ENCODE measurements at places on chromosomes 3 and 15.

DNA sequence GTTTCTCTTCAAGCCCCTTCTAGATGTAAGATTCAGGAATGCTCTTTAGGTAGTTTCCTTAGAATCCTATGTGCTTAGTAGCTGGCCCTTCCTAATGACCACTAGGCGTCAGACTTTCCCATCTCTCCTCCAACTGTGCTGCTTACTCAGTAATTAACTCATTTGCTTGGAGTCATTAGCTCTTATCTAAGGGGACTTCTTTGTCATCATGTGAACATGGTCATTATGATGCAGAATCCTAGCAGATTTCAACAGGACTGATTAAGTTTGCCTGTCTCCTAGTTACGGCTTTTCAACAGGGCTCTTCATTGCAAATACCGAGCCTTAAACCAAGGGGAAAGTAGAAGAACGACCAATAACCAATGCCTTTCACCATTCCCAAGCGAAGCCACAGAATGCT lies 46.4 kb downstream of the GJD2 start:
- no peak for DNase-seq

GRCh38 chr3:183576487-183577107 lies 21.1 kb upstream of the KLHL6 start:
- no peak for DNase-seq

DNA sequence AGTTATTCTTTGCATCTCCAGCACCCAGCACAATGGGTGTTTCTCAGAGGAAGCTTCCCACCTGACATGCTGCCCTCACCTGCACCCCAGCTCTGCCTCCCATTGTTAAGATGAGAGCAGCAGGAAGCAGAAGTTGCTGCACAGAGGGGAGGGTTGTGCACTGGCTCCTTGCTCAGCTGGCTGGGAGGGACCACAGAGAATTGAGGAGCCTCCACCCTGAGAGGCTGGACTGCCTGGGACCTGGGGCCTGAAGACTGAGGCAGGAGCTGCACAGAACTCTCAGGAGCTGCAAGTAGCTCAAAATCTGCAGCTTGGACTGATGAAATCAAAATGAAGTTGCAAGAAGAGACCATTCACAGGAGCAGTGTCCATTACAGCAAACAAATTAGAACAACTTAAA lies 222.3 kb upstream of the LINGO1 start:
- DNase-seq = no peak

GRCh38 chr15:65914981-65915925 lies 46.0 kb downstream of the RAB11A start:
- DNase-seq = no peak

- no peak for DNase-seq
These were observed 2.2 kb downstream of the NR2F2 start for GRCh38 chr15:96332637-96333121.

GRCh38 chr3:167653155-167653554 lies 587 bp downstream of the WDR49 start:
- no peak for DNase-seq

DNA sequence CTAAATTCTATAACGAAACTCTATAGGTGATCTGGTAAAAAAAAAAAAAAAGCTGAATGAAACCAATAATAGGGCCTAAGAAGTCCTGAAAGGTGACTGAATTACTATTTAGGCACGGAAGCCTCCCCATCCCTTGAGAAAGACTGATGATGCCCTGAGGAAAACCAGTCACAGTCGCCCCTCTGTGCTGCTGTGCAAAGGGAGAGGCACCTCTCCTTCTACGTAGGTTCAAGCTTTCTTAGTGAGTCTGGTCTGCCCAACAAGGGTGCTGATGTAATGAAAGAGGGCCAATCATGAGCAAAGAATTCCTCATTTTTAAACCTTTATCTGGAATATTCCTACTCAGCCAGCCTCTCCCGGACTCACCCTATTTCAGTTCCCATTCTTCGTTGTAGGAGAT lies 11.9 kb downstream of the NPHP3 start:
- DNase-seq = no peak

GRCh38 chr15:57694279-57694678 lies 12.2 kb upstream of the POLR2M start:
- DNase-seq = no peak

- DNase-seq = no peak
These were observed 98.9 kb upstream of the TLE3 start for GRCh38 chr15:70196372-70197316.

GRCh38 chr3:116852803-116853202 lies 143.2 kb downstream of the TUSC7 start:
- DNase-seq = no peak

DNA sequence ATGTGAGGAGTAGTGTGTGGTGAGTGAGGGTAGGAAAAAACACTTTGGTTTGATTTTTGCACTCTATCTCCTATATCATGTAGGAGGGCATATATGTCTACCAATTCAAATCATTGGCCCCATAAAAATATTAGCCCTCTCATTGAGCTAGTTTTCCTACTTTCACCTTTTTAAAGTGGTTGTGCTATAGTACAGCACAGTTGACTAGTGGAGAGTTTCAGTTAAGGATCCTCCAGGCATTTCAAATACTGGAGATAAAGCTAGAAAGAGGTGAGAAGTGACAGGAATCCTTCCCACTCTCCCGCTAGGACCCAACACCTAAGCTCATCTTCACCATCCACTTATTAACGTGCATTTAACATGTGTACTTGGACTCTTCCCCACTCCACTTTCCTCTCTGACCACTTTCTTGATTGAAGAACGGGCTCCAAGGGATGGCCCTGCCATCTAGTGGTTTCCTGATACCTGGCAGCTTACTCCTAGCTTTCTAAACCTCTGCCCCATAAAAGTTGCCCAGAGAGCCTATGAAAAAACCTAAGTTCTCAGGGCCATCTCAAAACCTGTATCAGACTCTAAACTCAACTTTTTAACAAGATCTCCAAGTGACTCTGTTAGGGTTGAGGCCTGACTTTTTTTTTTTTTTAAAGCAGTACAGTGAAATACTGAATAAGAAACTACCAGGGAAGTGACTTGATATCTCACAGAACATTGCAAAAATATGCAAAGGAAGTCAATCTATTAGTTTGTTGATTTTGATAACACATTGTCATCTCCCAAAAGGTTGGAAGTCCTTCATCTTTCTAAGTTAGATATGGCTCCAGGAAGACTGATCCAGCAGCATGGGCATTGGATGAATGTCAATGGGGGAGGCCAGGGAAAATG lies 17.9 kb downstream of the IL12A start:
- peak; percentile 59 for DNase-seq

DNA sequence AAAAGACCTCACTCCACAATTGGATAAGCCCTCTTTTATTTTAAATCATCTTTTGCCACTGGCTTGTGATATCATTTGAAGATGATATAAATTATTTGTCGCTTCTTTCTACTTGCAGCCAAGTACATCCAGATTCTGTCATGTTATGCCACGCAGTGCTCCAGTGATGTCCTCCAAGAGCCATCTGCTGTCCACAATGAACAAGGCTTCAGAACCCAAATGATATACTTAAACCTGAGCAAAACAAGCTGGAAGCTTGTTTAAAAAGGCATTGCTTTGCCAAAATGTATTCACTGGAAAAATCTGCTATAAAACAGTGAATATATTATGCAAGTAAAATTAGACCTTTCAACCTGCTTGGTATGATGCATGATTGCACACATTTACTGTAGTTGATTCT lies 58.8 kb upstream of the ARL6 start:
- no peak for DNase-seq

DNA sequence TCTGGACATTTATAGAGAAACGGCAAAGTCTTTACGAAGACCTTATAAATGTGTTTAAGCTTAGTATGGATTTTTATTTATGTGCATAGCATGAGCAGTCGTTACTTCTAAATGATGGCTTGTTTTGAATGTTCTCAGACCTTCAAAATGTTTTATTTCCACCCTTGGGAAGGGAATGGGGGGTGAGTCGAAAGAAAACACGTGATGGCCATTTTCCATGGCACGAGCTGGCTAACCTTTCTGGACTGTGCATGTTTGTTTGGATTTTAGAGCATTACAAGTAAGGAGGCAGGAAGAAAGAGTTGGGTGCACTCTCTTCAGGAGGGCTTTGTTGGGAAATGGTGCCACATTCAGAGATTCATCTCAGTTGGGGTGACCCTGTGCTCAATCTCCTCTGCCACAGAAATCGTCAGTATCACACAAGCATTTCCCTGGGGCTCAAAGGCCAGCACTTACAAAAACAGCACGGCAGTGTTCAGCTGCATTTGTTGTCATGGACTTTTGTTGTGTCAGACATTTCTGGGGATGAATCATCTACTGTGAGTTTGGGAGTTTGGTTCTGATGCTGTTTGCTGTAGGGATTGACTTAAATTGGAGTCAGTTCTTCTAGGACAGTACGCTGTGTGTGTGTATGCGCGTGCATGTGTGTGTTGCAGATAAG lies 52.3 kb upstream of the ADAMTS9 start:
- no peak for DNase-seq

GRCh38 chr3:58020783-58021071 lies 12.5 kb downstream of the FLNB start:
- no peak for DNase-seq

GRCh38 chr3:113211330-113212149 lies at the start of gene BOC:
BOC (plus strand) TSS chr3:113211557; CDS start chr3:113249803, 38,246 bp downstream.
- DNase-seq = peak; percentile 2

DNA sequence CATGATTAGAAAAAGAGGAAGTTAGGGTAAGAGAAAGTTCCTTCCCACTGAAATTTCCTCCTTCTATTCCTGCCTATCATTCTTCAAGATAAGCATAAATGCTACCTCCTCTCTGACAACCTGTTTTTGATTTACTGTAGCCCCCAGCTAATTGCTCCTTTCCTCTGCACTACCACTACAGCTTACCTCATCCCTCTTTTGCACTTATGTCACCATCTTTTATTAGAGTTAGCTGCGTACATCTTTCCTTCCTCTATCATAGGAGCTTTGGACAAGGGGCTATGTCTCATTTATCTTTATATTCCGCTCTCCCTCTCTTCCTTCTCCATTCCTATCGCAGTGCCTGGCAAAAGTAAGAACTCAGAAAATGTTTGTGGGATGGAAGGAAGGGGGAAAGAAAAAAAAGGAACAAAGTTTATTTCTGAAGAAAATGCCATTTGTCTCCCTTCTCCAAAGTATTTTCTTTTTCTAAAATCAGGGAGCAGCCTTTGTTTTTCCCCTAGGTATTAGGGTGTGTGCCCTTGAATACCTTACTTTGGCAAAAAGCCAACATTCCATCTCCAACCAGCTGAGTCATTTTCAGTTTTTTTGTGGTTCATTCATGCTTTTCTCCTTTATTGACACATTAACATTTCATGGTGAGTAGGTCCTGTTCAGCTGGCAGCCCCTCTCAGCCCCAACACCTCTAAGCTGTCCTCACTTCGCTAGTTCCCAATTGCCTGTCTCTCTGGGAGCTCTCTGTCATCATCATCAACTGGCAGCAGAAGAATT lies 87.6 kb upstream of the SOX2 start:
- DNase-seq = no peak

DNA sequence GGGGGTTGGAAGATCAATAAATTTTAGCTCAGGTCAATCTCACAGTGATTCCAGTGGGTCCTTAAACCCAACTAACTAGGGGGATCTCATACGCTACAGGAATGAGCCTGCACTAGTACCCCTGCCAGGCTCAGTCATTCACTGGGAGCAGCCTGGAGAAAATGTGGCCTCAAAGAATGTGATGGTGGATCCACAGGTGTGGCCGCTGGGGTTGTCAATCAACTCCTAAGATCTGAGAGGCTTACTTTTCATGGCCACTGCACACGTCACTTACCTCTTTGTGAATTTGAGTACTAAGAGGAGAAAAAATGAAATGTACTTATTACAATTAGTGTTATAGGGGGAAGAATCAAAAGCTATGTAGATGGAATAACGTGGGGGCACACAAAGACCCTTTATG lies 17.5 kb upstream of the FNDC3B start:
- no peak for DNase-seq

DNA sequence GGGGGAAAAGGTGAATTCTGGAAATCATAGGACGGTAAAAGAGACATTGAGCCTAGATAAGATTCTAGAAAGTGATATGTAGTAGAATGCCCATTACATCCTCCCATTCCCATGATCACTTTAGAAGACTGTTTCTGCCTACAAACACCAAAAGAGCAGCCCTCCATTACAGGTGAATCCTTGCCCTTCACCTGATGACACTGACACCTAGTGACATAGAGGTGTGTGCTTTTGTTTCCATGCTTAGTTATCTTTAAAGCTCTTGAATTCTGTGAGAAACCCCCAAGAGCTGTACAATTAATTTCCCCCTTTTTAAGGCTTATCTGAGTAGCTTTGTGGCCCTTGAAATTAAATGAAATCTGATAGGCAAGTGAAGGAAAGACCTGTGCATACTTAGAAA lies 8.3 kb upstream of the BBX start:
- DNase-seq = no peak

DNA sequence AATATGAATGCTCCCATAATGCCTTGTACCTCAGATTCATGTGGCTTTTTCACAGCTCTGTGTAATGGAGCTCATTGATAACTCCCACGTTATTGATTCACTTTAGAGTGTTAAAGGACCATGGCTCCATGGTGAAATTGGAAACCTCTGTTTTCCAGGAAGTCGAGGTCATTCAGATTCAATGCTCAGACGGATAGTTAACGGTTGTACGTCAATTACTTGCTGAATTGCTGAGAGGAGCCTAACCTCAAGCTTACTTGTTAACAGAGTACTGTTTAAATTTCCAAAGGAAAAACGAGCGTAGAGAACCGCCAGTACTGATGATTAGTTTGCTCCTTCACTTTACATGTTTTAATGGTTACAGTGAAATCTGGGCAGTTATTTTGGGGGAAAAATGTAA lies 11.1 kb downstream of the ABHD17C start:
- no peak for DNase-seq

- peak; percentile 76 for DNase-seq
These were observed 20.9 kb upstream of the LARS2 start for GRCh38 chr3:45367453-45367871.

DNA sequence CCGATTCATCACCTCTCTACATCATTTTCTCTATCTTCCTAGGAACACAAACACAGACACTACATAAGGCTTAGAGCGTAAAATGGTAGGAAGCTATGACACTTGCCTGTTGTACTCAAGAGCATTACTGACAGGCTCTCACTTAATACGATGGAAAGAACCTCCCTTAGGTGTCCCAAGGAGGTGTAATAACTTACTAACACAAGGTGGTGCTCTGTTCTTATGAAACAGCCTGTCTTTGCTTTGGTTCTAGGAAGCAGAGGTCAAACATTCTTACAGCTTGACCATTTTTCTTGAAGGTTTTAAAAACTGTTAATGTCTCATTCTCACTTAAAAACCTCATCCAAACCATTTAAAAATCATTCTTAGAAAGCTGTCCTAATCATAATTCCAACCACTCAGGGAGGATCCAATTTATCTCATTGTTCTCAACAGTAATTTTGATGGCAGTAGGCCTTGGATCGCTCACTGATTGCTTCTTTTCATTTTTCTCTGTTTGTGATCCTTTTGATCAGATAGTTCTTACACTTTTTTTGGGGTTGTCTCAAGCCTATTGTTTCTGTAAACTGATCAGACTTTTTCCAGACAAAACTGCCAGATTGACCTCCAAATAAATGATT lies 317.8 kb upstream of the AGTR1 start:
- no peak for DNase-seq

DNA sequence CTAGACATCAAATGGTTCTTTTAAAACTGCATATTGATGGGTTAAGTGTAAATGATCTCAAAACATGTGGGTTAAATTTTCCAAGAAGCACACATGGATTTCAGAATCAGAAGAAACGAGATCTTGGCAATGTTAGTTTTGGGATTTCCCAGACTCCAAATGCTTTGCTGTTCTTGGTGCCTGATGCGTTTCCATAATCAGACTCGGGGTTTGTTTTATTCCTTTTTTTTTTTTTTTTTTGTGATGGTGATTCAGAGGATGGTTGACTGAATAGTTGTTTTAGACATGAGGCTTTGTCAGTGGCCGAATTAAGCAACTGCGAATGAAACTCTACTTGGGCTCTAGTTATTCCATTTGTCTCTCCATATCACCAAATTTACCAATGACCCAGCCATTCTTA lies 52.2 kb upstream of the FAM98B start:
- no peak for DNase-seq

Measured in inflammatory macrophage (primary cell).